ENCODE measurements at places on chromosomes 1 and 21.

DNA sequence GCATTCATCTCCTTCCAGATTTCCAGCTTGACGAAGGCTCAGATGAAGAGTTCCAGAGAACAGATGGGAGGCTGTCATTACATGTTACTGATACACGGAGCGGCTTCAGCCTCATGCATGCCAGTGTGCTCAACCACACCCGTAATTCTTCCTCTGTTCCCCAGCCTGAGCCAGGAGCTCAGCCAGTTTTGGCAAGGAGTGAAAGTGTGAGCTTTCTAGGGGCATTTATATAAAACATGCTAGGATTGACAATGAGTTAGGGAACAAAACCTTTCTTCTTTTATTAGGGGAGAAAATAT lies 290.4 kb upstream of the PLXNA2 start:
- no peak for DNase-seq

- DNase-seq: no peak
Measured at GRCh38 chr21:36466061-36466511, 13.8 kb downstream of the CLDN14 start.

- DNase-seq: peak; percentile 65
Measured at GRCh38 chr1:228669242-228669585, 66.1 kb upstream of the RHOU start.

GRCh38 chr1:20724364-20725188 lies 6.8 kb upstream of the KIF17 start:
- DNase-seq: no peak

DNA sequence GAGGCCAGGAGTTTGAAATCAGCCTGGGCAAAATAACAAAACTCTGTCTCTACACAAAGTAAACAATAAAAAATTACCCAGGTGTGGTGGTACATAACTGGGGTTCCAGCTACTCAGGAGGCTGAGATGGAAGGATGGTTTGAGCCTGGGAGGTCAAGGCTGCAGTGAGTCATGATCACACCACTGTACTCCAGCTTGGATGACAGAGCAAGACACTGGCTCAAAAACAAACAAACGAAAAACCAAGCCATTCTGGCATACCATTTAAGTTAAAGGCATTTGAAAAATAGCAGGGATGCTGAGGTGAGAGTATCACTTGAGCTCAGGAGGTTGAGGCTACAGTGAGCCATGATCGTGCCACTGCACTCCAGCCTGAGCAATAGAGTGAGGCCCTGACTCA lies 5.3 kb upstream of the ALDH9A1 start:
- no peak for DNase-seq

DNA sequence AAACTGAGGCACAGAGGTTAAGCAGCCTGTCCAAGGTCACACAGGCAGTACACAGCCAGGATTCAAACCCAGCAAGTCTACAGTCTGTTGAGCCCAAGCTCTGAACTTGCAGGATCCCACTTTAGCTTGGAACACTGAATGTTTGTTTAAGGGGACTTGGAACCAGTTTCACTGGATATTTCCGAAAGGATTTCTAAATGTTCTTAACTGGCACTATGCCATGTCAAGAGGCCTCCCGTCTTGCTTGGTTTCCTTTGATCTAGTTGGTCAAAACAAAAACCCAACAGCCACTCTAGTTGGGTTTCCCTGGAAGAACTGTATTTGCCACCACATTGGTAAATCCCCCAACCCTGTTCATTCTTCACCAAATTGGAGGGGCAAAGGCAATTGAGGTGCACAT lies 317.6 kb upstream of the KAZN start:
- no peak for DNase-seq

GRCh38 chr21:14995226-14995625 lies 69.6 kb downstream of the NRIP1 start:
- no peak for DNase-seq

GRCh38 chr1:71908871-71909390 lies 373.4 kb downstream of the NEGR1 start:
- no peak for DNase-seq

DNA sequence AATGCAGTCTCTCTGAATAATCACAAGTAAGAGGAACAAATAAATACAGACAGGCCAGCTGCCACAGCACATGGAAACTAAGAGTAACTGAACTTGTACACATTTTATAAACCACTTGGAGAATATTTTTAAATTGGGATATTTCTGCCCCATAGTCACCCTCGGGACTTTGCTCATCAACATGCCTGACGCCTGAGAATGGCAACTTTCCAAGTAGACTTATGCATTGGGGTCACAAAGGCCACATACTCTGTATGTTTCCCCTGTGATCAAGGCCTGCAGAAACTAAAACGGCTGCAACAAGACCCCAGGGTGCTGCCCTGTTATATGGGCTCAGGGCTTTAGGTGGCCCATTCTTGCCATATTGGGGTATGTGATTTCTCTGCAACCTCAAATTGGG lies 38.3 kb upstream of the GJA5 start:
- DNase-seq: no peak

DNA sequence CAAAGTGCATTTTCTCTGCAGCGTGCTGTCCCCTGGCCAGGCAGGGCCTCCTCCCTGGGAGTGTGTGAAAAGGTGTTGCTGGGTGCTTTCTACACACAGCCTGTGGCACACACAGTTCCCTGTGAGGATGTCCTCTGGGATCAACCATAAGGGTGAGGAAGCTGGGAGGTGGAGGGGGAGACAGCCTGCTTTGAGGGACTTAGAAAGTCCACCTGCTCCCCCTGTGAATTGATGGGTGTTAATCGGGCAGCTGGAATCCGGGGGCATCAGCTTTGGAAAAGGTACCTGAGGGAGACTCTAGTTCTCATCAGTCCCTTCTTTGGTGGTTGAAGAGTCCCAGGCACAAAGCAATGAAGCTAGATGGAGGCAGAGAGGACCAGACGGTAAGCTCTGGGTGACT lies 35.8 kb downstream of the LHX4 start:
- no peak for DNase-seq

GRCh38 chr1:101291562-101292380 lies 55.0 kb downstream of the S1PR1 start:
- DNase-seq: peak; percentile 65

- DNase-seq: no peak
Measured at GRCh38 chr1:86362807-86363206, 33.3 kb downstream of the ODF2L start.

Measured in GDM1 (cell line).